NCI-H748 treated with DMSO at 0.1 percent for 48 hours (cell line): ENCODE measurements at places on chromosomes 12 and 14.

DNA sequence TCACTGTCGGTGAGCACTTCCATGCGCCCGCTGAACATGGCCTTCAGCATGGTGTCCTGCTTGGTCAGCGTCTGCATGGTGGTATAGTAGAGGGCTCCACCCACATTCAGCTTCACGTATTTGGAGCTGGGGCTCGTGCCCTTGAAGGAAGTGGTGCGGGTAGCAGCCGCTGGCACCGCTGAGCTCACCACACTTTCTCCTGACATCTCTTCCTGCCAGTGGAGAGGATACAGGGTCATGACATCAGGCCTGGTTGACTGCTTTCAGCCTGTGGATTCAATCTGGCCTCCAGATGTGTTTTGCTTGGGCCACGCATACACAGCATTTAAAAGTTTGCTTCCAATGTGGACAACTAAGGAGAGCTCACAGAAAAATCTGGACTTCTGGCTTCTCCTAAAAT lies 7.6 kb downstream of the KCTD10 start:
- DNase-seq: no peak

DNA sequence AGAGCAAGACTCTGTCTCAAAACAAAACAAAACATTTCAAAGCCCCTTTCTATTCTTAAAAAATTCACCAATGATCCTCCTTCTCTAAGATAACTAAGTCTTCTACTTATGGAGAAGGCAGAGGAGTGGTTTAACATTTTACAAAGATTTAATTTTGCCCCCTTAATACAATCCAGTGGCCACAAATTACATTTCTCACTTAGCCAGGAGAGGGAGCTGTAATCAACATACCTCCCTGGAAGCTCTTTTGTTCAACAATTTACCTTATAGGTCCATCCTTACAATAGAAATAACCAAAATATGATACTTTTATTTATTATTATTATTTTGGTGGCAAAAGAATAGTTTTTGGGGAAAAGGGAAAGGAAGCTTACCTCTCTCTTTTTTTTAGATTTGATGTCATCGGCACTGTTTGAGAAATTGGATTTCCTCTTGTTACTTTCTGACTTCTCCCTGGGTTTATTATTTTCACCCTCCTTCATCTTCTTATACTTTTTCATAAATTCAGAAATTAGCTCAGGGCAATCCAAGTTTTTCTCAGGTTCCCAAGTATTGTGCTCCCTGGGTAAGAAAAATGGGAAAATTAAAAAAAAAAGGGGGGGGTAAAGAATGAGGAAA lies 28.1 kb downstream of the CBX5 start:
- peak; percentile 51 for DNase-seq

DNA sequence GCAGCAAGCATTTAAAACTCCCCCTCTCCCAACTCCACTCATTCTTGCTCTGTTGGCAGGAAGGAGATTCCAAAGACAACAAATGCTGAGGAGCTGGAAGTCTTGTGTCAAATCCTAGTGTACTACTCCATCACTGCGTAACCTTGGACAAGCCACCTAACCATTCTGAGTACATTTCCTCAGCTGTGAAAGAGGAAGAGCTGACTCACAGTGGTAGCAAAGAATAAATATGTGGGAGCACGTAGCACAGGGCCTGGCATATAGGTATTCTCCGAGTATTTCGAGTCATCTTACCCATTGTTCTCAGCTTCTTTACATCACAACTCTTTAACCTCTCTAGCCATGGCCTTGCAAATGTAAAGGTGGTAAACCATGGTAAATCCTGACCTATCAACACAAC lies 28.7 kb downstream of the EGLN3 start:
- no peak for DNase-seq

DNA sequence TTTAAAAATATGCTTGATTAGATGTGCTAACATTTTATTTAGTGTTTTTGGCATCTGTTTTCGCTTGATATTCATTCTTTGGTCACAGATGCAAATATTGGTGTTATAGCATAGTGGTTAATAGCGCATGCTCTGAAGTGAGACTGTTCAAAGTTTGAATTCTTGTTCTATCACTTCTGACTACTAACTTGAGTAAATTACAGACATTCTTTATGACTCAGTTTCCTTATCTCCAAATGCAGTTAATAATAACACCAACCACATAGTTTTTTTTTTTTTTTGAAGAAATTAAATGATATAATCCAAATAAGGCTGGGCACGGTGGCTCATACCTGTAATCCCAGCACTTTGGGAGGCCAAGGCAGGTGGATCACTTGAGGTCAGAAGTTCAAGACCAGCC lies 81.0 kb downstream of the TMX1 start:
- DNase-seq: no peak

GRCh38 chr14:81681541-81681940 lies 147.9 kb upstream of the SEL1L start:
- no peak for DNase-seq

DNA sequence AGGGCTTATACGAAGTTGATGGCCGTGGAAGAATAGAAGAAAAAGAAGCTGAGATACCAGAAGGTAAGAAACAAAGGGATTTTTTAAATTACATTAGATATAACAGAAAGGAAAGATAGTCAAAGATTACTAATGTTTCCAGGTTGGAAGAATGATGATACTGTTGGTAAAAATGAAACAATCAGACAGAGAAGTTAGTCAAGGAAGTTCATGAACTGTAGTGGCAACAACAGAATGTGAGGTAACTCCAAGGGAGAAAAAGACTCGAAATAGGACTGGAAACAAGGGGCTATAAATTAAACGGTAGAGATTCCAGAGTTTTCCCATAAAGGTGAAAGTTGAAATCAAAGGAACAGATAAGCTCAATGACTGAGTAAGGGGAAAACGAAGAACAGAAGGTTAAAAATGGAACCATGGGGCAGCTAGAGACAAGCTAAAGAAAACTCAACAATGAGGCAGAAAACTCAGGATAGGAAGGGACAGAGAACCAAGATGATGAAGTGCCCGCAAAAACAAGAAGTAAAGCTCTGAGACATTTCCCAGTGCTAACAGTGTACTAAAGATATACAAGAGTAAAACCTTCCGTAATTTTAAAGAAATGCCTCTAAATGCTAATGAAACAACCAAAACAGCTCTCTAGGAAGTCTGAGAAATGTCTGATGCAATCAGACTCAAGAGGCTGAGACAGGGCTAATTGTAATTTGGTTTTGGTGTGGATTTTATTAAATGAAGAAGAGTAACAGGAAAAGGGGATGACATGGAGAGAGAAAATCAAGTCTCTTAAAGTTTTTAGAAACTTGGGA lies 70.0 kb downstream of the PPP2R5E start:
- no peak for DNase-seq

- DNase-seq: no peak
These were observed 312.1 kb downstream of the ITPR2 start for GRCh38 chr12:26520869-26521268.

DNA sequence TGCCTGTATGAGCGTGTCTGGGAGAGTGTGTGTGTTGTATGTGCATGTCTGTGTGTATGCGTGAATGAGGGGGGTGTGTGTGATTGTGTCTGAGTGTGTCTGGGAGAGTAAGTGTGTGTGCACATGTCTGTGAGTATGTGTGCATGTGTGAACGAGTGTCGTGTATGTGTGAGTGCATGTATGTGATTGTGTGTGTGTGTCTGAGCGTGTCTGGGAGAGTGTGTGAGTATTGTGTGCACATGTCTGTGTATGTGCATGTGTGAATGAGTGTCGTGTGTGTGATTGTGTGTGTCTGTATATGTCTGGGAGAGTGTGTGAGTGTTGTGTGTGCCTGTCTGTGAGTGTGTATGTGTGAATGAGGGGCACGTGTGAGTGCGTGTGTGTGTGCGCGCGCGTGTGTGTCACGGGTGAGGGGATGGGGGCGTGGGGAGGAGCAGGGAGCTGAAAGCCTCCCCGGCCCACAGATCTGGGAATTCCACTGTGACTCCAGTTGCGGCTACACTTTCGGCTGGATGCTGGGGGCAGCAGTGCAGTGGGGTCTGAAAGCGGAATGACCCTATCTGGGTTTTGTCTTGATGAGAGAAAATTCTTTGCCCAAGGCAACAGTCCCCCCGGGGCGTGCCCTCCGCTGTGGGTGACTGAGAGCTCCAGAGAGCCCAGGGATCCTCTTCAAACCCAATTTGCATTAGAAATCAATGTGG lies 138.1 kb upstream of the MED13L start:
- no peak for DNase-seq

- DNase-seq: no peak
These were observed 8.9 kb downstream of the FUT8 start for GRCh38 chr14:65421201-65421981.

DNA sequence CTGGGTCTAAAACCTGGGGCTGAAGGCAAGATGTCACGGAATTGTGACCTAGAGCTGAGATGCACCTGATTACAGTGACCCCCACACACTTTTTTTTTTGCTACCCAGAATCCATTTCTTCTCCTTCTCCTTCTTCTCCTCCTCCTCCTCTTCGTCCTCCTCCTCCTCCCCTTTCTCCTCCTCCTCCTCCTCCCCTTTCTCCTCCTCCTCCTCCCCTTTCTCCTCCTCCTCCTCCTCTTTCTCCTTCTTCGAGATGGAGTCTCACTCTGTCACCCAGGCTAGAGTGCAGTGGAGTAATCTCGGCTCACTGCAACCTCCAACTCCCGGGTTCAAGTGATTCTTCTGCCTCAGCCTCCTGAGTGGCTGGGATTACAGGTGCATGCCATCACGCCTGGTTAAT lies 19.4 kb upstream of the FLVCR2 start:
- DNase-seq: no peak

DNA sequence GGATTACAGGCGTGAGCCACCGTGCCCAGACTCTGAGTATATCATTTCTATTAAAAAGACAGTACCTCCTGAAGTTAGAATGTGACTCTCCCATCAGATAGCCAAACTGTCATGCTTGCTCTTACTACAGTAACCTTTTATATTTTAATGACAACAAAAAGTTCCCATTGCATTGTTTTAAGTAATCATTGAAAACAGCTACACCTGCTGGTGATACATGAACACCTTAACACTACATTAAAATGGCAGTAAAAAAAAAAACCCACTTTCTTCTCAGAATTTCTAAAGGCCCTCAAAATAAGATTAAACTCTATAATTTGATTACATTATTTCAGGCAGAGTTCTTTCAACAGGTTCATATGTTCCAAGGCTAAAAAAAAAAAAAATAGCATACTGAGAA lies 76.7 kb downstream of the SH2B3 start:
- DNase-seq: no peak

GRCh38 chr12:108702595-108703320 lies 28.6 kb downstream of the CORO1C start:
- DNase-seq: no peak

DNA sequence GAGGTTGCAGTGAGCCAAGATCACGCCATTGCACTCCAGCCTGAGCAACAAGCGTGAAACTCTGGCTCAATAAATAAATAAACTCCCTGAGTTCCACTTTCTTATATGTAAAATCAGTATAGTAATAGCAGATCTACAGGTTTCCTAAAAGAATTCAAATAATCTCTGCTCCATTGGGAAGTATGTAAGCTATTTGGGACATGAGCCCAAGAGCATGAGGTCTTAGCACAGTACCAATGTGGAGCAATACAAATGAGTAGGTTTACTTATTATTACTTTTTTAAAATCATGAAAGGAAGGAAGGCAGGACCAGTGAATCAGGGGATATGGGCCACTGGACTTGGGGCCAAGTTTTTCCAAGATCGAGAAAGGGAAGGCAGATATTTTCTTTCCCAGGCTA lies 216.9 kb upstream of the DIO2 start:
- DNase-seq: no peak

DNA sequence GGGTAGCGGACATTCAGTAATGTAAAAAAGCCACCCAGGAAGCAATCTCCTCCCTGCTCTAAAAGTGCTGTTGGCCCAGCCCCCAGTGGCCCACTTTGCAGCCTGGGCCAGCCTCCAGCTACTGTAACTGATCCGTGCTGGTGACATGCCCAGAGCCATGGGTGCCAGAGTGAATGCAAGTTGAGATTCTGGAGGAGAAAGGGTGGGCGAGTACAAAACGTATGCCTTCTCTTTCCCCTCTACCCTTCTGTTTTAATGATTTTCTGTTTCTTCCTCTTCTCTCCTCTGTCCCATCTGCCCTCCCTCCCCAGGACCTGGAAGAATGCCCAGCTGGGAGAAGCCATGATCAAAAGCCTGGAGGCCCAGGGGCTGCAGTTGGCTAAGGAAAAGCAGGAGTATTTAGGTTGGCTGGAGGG lies 16.9 kb downstream of the PLEKHD1 start:
- DNase-seq: no peak

DNA sequence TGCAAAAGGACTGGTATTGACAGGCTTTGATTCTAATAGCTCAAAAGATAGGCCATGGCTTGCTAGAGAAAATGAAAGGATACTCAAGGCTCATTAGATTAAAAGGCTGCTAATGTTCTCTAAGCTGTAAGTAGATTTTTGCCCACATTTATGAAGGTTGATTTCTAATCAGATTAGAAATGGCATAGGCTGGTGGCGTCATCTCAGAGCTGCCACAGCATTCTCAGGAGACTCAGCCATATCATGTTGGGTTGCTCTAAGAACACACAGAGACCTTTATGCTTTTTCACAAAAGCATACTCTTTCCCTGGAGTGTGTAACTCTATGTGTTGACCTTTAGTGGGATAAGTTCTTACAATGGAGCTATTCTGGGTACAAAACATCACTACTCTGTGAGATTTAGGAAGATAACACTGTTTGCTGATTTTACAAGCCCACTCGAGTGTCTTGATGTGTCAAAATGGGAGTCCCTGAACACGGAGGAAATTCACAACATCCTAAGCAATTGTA lies 576.0 kb downstream of the NRXN3 start:
- no peak for DNase-seq

DNA sequence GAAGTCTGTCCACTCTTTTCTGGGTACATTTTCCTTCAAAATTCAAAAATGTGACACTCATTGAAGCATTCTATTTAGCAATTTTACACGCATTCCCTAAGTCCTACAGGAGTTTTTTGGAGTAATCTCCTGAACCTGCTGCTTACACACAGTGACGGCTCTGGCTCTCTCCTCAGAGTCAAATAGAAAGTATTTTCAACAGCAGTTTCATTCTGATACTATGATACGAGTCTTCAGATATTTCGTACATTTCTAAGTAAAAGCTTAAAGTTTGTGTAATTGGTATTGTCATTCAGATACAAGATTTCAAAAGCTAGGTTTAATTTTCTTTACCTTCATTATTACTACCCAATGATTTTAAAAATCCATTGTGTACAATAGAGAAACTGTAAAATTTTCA lies 36.4 kb downstream of the PIWIL1 start:
- DNase-seq: no peak

DNA sequence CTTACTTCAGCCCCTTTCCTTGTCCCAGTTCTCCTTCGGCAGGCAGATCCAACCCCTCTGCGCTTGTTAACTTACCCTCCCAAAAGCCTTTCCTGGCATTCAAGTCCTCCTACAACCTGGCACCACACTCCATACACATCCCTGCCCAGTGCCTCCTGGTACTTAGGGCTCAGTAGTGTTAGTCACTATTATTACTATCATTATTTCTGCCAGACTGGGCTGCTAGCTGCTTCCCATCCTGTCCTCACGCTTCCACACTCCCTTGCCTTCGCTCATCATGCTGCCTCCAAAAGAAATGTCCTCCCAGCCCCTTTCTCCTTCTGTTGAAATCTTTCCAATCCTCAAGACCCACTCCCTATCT lies 1.6 kb upstream of the HDAC7 start:
- no peak for DNase-seq

- DNase-seq: no peak
These were observed 649 bp downstream of the AQP6 start for GRCh38 chr12:49973361-49973830.

GRCh38 chr12:9868311-9868801 lies 798 bp downstream of the CLEC2B start:
- DNase-seq: no peak

- no peak for DNase-seq
These were observed 278.8 kb downstream of the ZFP36L1 start for GRCh38 chr14:68513838-68514607.
